ENCODE measurements at places on chromosomes 2 and 18.

DNA sequence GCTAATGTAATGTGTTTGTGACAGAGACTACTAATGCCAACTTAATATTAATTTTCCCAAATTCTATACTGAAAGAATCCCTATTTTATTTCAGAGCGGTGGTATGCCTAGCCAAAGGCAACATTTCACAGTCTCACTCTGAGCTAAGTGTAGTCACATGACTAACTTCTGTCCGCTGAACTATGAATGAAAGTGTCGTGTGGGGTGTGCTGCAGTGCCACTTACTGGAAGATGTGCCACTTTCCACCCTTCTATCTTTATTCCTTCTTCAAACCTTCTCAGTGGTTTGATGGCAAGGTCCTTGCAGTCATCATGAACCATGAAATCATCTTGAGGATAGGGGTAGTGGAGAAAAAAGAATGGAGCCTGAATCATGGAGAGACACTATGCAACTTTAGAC is 47.3 kb upstream of the C1D start:
- DNase-seq, result no peak

DNA sequence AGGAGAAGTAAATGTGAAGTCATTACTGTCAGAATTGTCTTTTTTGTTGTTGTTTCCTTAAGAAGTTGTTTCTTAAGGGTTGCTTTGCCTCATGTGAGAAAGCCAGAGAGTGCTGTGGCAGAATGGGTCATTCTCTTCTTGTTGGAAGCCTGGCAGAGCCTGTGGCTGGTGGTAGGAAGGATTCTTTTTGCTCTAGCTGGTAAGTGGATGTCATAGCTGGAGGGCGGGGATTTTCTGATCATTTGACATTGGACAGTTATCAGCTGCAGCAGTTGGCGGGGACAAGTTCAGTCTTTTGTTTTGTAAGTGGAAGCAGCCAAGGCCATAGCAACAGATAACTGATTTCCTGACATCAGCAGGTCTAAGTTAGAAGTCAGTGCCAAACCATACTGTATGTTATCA is 5.5 kb upstream of the RMDN2 start:
- no peak for DNase-seq

DNA sequence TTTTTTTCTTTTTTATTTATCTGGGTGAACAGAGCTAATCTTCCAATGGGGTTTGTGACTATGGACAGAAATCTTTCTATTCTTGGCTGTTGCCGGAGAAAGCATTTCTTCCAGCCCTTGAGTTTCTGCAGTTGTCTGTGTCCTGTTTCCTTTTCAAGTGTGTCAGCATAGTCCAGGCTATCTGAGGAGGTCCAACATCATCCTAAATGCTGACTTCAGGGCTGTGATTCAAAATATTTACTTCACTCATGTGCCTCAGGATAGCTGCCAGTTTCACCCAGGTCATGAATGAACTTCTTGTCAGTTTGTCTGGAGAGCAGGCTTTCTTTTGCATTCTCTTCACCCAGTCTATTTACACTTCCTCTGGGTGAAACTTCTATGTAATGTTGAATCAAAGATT is 27.9 kb downstream of the ITGAV start:
- no peak for DNase-seq

GRCh38 chr18:8231316-8231715 is 377.9 kb upstream of the RAB12 start:
- DNase-seq, result no peak

DNA sequence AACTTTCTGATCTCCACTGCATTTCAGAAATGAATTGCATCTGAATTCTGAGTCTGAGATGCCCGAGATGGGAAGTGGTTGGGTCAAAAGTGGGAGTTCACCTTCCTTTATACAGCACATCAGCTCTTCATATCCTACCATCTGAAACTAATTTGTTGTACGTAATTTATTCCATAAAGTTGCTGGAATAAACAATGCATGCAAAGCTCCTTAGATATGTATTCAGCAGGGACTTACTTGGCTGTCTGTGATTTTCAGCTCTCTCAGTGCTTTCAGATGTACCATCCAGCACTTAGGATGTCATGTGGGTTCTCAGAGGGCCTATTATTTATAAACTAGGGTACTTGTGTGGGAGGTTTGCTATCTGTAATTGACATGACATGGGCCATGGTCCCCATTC is 46.9 kb upstream of the EFEMP1 start:
- DNase-seq, result no peak

GRCh38 chr2:192357217-192357616 is 162.5 kb upstream of the TMEFF2 start:
- DNase-seq, result no peak

DNA sequence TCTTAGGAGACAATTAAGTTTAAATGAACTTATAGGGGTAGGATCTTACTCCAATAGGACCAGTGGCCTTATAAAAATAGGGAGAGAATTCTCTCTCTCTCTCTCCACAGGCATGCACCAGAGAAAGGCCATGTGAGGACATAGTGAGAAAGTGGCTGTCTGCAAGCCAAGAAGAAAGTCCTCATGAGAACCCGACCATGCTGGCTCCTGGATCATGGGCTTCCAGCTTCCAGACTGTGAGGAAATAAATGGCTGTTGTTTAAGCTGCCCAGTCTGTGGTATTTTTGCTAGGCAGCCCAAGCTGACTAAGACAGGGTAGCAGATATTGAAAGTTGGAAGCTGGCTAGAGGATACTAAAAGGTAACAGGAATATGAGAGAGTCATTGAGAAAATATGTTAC is 454.0 kb downstream of the NBAS start:
- DNase-seq, result no peak

DNA sequence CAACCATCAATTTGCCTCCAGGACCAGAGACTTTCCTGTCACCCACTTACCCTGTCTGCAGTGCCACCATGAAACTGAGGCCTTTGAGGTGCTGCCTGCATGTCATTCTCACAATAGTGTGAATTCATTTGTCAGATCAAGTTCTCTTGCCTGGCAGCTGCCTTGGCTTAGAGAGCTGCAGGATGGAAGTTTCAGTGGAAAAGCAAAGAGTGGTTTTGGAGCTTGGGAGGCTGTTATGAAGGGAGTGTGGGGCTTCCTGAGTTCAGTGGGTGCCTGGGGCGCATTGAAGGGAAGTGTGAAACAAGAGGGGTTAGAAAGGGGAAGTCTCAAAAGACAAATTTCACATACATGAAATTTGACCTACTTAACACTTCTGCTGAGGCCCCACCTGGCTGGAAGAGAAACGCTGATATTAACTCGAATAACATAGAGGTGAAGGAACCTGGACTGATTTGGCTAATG is 7.9 kb upstream of the LBH start:
- DNase-seq, result peak; percentile 40

- no peak for DNase-seq
These were observed 269.0 kb downstream of the ICOS start for GRCh38 chr2:204205538-204205937.

GRCh38 chr2:191150230-191150599 is 579 bp downstream of the STAT4 start:
- DNase-seq, result no peak

DNA sequence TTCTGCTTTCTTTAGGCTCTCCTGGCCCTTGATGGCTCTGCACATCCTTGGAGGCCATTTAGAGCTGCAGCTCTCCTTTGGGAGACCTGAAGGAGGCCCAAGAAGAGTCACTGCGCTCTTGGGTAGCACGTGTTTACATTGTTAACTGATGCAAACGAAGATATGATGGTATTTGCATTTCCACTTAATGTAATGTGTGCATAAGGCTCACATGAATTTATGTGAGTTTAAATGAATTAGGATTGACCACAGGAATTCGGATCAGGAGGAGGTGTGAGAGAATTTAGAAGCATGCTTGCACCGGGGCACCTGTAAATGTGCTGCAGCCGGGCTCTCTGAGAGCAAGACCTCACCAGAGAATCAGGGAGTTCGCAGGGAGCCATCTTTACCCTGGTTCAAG is 7.5 kb downstream of the SH3RF3 start:
- DNase-seq, result no peak

DNA sequence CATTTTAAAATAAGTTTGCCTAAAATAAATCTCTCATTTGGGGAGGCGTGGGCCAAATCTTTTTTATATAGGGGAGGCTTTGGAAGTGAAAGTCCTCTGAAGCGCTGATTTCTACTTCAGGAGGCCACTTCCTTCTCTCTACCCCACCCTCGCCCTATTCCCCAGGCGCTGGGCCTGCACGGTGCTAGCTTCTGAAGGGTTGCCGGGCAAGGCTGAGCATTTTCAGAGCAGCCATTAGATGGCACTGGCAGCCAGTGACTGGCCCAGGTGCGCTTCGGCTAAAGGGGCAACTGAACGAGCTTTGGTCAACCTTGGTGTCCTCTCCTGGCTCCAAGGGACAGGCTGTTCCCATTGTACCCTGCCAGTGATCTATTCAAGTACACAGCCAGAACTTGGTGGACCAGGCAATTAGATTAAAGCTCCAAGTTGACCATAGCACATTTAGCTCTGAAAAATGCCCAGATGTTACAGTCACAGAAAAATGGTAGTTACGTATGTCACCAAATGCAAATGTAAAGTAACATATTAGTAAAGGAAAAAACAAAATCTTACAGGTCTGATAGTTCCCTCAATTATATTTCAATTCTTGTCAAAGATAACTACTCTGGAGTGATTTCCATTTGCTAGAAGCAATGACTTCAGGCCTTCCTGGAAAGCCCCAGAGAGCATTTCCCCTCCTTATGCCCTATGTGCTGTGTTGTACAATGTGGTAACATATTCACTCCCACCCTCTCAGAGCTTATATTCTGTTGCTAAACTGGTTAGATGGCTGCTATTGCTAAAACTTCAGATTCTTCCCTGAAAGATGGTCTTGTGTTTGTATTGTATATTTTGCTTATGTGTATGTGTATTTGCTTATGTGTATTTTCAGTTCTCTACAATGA is 2.1 kb downstream of the POMC start:
- DNase-seq, result peak; percentile 67

GRCh38 chr18:78719821-78720220 is 259.8 kb upstream of the SALL3 start:
- no peak for DNase-seq

DNA sequence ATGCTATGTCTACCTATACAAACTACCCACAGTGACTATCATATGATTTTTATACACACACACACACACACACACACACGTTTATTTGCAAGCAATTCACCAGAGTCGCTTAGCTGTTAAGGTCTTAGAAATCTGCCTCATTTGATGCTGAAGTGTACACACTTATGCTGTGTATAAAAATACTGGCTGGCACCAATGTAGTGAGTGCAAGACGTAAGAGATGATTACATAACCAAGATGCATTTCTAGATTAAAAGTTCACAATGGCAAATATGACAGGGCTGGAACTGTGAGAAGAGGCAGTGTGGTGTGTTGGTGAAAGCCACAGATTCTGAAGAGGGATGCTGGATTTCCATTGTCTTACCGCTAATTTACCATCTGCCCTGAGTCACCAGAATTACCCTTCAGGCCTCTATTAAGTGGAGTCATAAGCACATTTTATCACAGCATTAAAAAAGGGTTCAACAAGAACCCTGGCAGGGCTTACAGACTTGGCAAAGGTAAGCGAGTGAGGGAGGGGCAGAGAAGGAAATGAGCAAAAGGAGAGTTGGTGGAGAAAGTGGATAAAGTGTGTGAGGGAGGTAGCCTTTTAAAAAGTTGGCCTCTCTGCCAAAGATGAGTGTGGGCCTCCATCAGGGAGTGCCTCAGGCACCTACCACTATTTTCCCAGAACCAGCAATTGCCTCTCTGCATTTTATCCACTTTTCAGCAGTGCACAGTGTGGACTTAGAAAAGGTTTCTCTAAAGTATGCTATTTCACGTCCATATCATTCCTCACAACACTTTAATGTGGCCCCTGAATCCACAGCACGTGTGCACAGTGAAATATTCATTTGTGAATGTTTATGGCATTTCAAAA is 21.5 kb downstream of the MEIS1 start:
- no peak for DNase-seq

GRCh38 chr18:8747440-8747937 is 42.1 kb downstream of the MTCL1 start:
- DNase-seq, result no peak

GRCh38 chr2:47422016-47422415 is 19.1 kb downstream of the MSH2 start:
- no peak for DNase-seq
